DMS153 (cell line): ENCODE measurements at places on chromosomes 3 and 15.
A peak's percentile ranks its signal among the peaks of the same experiment; 100 is the strongest.

DNA sequence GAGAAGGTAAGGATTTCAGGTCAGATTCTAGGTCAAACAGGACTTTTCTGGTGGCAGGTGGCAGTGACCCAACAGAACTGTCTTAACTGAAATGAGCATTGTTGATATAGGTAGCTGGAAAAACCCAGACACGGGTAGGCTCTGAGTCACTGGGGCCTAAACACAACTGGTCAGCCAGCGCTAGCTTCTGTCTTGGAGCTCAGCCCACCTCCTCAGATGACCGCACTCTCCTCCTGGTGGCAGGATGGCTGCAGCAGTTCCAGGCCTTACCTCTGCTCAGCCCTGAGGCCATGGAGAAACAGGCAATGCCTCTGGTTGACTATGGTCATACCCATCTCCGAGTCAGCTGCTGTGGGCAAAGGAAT is 61.1 kb upstream of the GATA2 start:
- no peak for DNase-seq

GRCh38 chr3:17782751-17783150 is 40.3 kb upstream of the TBC1D5 start:
- no peak for DNase-seq

- DNase-seq: no peak
Observed at GRCh38 chr3:116663161-116664110, 46.1 kb upstream of the TUSC7 start.

DNA sequence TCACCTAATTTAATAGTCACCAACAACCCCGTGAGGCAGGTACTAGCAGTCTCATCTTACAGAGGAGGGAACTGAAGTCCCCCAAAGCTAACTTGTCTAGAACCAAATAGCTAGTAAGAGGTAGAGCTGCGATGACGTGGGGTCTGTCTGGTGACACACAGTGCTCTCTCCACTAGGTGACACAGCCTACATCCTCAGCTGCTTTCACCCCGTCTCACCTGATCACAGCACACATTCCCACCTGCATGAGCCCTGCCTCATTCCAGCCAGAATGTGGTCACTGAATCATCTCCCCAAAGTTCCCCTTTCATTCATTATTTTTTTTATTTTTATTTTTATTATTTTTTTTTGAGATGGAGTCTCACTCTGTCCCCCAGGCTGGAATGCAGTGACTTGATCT is 21.3 kb upstream of the MAGEF1 start:
- no peak for DNase-seq

DNA sequence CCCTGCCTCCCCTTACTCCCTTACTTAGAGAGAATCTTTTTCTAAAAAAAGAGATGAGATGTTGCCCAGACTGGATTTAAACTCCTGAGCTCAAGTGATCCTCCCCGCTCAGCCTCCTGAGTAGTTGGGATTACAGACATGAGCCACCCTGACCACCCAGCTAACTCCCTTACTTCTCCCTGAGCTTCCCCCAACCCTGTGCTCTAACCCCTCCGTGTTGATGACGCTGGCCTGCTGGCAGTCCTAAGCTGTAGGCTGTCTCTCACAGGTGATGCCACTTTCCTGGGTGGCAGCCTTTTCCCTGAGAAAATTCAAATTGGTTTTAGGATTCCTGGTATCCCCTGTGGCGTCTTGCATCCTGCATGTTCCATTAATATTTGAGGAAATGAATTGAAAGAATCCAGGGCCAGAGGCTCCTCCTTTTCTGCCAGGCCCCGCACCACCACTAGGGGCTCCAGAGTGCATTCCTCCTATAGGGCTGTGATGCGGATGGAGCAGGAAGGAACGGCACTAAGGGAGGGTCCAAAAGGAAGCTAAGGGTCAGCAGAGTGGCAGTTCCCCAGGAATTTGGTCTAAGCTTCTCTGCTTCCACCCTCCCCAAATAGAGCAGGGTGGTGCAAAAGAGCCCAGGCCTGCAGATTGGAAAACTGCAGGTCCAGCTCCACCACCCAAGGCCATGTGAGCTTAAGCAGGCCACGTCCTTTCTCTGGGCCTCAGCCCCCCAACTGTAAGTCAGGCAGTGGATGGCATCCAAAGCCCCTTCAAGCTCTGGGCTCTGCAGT is 101.1 kb downstream of the DAPK2 start:
- peak; percentile 27 for DNase-seq
